ENCODE measurements at places on chromosomes 6 and 20.

GRCh38 chr6:120083186-120083585, 733.6 kb upstream of the MAN1A1 start:
- DNase-seq = no peak

GRCh38 chr6:84424956-84425355, 197.5 kb upstream of the CEP162 start:
- no peak for DNase-seq

- peak; percentile 70 for DNase-seq
Measured at GRCh38 chr6:54525731-54526130, 217.5 kb downstream of the TINAG start.

GRCh38 chr20:23255106-23255505, 95.5 kb upstream of the NXT1 start:
- DNase-seq = no peak

GRCh38 chr6:46517202-46517601, 26.0 kb upstream of the RCAN2 start:
- DNase-seq = no peak

DNA sequence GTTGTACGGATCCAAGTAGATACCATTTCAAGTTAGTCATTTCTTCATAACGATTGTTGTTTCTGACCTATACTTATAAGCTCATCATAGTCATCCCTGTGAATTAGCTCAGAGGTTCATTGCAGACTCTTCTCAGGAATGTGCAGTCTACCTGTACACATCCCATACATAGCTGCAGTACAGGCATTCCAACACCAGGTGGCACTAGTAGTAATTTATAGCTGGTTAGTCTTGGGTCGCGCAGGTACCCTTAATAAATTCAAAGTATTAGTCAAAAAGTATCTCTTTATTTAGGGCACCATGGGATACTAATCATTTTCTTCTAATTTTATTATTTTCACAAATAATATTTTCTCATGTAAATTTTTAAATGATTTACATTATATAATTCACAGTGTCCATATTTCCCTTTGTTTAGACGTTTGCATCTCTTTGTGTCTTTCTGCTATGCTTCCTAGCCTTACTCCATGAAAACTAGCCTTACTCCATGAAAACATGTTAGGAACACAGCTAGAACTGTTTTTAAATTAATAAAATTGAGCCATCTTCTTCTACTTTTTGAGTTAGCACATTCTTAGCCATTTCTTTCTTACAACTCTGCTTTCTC, 128.6 kb upstream of the FAM83B start:
- DNase-seq = peak; percentile 54

Measured in EL (cell line).